ENCODE measurements at places on chromosomes 1 and 21.

DNA sequence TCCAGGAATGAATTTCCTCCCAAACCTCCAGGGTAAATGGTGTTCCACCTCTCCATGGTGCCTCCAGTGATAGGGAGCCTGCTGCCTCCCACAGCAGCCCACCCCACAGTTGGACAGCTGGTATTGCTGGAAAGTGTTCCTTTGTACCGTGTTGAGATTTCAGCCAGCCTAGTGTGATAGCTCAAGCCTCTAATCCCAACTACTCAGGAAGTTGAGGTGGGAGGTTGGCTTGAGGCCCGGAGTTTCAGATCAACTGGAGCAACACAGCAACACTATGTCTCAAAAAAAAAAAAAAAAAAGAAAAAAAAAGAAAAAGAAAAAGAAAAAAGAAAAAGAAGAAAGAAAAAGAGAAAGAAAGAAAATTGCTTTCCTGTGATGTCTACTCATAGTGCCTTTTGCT, 96.1 kb downstream of the CHD1L start:
- no peak for DNase-seq

DNA sequence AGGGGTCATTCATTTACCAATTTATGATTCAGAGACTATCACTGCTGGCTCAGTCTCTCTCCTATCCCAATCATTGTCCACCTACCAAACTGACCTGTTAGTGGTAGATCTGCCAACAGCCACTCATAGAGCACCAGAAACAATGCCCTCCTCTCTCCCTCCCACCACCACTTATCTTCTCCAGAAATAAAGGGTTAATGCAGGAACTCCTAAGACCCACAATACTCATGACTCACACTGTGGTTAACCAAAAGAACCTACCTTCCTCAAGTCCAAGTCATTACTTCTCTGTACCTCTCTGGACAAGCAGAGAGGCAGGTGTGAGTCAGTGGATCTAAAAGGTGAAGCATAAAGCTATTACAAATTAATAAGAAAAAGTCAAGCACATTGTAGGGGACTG, 40.9 kb upstream of the CAMK1G start:
- no peak for DNase-seq

GRCh38 chr1:177753655-177754054, 216.2 kb downstream of the SEC16B start:
- DNase-seq, result no peak

DNA sequence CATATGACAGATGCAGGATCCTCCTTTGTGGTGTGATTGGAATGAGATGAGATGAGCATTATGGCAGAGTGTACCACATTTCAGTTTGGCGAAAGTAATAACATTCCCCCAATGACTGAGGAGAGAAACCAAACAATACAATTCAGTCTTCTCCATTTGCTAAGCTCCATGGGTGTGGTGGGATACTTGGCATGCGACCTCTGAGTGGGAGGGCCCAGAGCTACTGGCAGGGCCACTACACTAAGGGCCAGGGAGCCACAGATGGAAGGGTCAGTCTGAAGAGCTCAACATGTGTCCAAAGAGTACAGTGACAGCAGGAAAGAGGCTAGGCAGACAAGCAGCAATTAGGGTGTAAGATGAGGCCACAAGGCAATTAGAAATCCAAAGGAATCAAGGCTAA, 23.8 kb upstream of the PAXBP1 start:
- no peak for DNase-seq

- DNase-seq, result no peak
Measured at GRCh38 chr1:79105500-79105899, 99.0 kb upstream of the ADGRL4 start.

DNA sequence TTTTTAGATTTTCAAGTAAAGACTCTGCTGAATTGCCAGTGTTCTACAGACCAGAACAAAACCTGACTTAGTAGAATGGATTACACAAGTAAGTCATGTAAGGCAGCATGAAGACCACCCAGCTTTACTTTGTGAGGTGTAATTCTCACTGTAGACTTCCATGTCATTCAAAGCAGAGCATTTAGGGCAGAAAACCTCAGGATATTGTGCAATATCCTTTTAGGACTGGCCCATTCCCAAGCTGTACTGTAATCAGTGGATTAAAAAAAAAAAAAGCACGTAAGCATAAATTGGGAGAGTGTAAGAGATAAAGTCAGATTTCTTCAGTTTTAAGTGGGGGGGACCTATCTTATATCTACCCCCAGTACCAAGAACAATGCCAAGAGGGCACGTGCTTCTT, 380.5 kb upstream of the PRMT6 start:
- no peak for DNase-seq

DNA sequence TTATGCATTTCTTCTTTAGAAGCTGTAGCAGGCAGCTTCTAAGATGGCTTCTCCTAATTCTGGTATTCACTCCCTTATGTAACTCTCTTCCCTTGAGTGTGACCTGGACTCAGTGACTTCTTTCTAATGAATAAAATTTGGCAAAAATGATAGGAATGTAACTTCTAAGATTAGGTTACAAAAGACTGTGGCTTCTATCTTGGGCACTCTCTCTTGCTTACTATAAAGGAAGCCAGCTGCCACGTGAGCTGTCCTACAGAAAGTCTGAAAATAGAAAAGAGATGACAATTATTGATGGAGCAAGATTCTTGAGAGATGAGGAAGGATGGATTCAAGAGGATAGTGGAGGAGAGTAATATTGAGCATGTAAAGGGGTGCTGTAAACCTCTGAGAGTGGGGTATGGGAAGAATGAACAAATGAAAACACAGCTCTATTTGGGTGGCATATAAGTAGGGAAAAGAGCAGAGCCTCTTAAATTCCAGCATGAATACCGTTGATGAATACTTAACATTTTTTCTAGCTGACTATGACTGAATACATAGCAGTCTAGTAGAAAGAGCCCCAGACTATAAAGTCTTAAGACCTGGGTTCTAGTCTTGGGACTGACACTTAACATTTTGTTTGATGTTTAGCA, 5.5 kb downstream of the TSEN15 start:
- DNase-seq, result no peak

DNA sequence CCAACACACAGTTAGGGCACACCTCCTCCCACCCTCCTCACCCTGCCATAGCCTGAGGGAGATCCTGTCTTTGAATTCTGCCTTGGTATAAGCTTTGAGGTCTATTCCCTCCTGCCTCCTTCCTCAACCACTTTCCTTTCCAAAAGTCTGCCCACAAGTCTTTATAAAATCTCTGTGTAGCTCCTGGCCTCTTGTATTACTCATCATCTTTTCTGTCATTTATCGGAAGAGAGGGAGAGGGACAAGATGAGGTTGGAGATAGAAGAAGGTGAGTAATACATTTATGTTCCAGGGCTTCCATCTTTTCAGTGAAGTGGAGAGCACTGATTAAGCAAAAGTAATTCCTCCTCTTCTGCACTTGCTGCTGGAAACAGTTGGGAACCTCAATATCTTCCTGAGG, 30.5 kb upstream of the EFCAB14 start:
- DNase-seq, result no peak

DNA sequence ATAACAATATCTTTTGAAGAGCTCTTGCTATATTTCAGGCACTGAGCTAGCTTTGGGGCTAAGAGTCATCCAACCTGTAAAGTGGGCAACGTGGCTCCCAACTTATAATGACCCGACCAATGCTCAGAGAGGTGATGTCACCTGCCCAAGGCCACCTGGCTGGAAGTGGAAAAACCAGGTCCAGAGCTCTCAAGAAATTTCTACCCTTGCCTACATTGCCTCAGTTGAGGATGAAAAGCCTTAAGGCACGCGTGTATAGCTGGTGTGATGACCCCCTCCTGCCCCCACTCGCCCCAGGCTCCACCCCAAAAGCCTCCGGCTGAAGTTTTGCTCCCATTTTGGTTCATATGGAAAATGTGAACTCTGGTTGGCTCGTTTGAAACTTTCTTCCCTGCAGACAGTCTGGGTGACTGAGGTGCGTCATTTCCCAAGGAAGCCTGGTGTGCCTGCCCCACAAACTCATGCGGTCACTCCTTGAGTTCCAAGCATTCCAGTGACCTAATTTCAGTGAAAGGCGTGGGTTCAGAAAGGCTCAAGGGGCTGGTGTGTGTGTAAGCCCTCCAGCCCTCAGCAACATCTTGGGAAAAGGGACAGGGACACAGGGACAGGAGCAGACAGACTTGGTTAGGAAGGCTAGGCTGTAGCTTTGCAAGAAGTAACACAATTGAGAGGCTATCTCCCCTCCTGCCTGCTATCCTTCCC, 20.5 kb downstream of the HTR1D start:
- DNase-seq, result no peak

GRCh38 chr1:82597649-82598048, 796.9 kb downstream of the ADGRL2 start:
- no peak for DNase-seq

GRCh38 chr1:201489643-201490261, 17.2 kb downstream of the CSRP1 start:
- DNase-seq, result no peak

DNA sequence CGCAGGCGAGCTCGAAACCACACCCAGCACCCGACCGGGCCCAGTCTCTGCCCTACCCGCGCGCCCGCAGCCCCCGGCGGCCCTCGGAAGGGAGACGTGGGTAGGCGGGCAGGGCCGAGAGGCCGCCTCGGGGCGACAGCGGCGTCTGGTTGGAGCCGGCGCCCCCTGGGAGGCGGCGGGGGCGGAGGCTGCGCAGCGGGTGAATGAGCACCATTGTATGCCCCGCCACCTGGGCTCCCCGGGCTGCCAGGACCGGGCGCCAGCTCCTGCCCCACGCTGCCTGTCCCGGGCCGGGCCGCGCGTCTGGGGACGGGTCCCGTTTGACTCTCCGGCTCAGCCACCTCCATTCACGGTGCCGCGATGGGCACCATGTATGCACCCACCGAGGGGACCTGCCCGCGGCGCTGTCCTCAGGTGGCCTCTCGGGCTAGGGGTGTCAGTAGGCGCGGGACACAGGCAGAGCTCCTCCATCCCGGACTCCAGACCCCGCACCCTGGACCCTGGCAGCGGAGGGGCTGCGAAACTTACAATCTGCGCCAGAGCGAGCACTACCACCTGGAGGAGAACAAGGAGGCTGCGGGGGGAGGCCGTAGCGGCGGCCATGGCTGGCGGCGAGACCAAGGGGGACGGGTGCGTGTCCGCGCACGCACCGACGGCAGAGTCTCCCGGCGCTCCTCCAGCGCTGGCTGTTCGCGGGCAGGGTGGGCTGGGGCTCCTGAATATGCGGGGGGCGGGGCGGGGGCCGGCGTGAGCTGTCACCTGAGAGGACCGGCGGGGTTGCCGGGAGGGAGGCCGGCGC, at the start of gene COL9A2:
Gene COL9A2 (minus strand): TSS at position 692 of the 799 bp plus-strand sequence. CDS start 89 bp downstream, at position 603.
- DNase-seq, result peak; percentile 69

GRCh38 chr1:151164732-151165280, 896 bp downstream of the LYSMD1 start:
- no peak for DNase-seq

DNA sequence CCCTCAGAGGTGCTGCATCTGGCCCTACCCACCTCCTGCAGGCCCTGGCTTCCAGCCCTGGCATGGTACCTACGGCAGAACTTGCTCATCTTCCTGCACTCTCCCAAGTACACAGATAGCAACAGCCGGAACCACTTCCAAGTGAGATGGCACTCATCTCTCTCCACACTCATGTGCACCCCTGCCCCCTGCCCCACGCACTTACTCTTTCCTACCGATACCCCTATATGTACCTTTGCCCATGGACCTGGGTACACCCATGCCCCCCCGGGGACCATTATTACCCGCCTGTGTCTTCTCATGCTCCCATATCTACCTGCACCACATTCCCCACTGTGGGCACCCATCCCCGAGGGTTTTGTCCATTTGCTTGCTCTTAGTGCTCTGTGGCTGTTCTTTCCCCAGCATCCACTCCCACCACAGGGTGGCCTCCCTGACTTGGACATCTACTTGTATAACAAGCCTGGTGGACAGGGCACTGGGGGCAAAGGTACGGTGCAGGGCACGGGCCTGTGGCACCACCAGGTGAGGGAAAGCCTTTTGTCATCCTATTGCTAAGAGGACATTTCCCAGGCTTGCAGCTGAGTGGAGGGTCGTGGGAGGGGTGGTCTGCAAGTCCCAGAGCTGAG, 14.7 kb downstream of the HYI start:
- no peak for DNase-seq

GRCh38 chr1:177368255-177368654, 197.5 kb downstream of the BRINP2 start:
- no peak for DNase-seq

DNA sequence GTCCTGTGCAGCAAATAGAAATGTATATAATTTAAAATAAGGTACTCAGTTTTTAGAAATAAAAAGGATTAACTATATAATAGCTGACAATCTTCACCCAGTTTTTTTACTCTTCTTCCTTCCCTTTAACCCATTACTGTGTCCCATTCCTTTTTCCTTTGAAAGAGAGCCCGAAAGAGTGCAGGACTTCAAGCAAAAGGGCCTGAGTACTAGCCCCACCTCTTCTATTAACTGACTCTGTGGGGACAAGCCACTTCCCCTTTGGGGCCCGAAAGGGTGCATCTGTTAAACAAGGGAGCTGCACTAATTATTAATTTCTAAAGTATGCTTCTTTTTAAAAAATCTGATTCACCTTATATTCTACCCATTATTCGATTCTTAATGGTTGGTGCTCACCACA, 3.3 kb downstream of the USP24 start:
- DNase-seq, result no peak

DNA sequence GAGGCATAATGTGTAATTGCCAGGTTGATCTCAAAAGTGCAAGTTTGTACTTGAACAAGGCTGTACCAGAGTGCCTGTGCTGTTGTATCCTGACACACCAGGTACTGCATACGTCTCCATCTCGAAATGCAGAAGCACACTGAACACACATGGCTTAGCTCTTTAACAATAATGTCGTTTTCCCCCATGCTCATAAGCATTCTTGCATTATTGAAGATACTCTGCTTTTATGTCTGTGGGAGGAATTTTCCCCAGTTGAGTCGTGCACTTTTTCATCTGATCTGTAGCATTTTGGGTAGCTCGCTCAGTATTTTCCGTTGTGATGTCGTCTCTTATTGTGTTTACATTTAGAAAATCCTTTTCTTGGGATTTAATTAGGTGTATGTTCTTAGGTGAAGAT, 98.7 kb downstream of the PCBP3 start:
- DNase-seq, result no peak

DNA sequence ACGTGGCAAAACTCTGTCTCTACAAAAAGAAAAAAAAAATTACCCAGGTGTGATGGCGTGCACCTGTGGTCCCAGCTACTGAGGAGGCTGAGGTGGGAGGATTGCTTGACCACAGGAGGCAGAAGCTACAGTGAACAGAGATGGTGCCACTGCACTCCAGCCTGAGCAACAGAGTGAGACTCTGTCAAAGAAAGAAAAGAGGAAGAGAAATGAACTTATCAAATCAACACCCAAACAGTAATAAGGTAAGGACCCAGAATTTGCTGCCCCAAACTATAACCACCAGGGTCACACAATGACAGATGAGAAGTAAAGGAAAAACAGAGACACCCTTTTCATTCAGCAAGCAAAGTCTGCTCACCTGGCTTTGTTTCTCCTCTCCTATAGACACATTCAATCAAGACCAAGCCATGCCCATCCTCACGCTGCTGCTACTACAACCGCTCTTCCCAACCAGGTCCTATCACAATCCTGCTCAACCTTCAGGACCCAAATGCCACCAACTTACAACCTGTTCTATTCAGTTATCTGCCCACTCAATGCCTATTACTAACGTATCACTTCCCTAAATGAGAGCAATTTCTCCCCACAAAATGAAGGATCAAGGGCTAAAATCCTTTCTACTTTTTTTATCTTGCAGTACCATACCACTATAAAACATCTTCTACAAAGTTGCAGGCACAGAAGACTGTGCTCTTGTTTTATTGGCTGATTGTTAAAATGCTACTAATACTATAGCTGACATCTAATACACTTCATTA, 183.5 kb downstream of the RERE start:
- no peak for DNase-seq

GRCh38 chr1:218349348-218350034, 4.4 kb downstream of the TGFB2 start:
- no peak for DNase-seq

GRCh38 chr1:205270271-205270670, 42.5 kb downstream of the TMCC2 start:
- no peak for DNase-seq

Measured in stimulated activated CD8-positive, alpha-beta memory T cell treated with anti-CD3 and anti-CD28 coated beads, Interleukin-4, amount 100 ng/mL, for 48 hours (primary cell).